ENCODE measurements at places on chromosomes 1 and 21. TPM values are rescaled to one million over a fixed set of nuclear protein-coding genes. Genes with fewer than 3 reads are reported as not detected.

The LGR6 gene
- total RNA-seq, result not detected

The VSIG8 gene
- not detected for total RNA-seq

GRCh38 chr1:88701275-88701674 is 17.2 kb downstream of the PKN2 start:
- DNase-seq, result no peak

- DNase-seq, result no peak
Measured at GRCh38 chr1:153395776-153396175, 4.9 kb upstream of the S100A8 start.

All from activated T-helper 2 cell treated with anti-CD3 and anti-CD28 coated beads, Interferon-gamma antibody, Interleukin-2, Interleukin-4, amounts not matched to agents 10 μg/mL and 5 μg/mL and 100 μg/mL, durations not matched to agents 14 hours and 24 hours and 36 hours (primary cell).